ENCODE measurements at places on chromosomes 1 and 21.
A peak's percentile ranks its signal among the peaks of the same experiment; 100 is the strongest.

DNA sequence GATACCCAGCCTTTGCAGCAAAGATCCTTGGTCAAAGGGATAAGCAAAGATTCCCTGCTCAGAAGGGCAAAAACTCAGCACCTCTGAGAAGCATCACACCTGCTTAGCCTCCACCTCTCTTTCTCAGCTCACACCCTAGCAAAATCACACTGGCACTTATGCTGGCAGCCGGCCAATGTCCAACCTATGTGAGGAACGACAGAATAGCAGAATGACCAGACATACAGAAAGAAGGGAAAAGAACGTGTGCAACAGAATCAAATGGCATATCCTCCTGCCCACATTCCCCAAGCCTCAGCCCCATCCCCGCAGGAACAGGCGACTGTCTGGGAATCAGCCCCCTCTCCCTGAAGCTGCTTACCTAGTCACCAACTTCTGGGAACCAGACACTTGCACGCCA, 664 bp upstream of the ADORA3 start:
- DNase-seq = no peak

DNA sequence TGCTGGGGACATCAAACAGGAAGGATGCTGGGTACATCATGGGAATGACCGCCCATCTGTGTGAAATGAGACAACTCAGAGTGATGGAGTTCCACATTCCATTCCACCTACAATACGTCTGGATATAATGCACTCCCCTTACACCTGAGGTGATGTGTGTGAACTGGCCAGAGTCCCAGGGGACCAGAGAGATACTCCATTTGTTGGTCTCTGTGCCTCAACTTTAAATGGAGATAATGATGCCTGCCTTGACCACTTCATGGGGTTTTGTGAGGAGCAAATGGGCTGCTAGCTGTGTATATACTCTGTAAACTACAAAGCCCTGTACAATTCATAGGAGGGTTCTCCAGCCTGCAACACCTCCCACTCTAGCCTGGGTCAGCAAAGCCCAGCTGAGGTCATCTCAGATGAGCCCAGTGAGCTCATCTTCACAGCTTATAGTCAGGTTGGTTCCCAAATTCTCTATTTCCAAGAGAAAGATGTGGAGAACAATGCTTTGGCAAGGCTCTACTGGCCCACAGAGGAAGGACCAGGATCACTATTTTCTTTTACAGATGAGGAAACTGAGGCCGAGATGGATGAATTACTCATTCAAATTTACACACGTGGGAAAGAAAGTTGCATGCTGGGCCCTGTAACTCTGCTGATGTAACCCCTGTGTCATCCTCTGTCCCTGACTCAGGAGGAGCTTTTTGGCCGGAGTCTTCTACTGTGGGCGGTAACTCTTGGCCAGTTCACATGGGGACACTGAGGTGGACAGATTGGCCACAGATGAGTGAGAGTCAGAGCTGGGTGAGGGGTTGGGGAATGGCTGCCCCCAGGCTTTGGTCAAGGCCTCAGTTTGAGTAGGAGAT, 105.6 kb upstream of the GCLM start:
- DNase-seq = no peak

- DNase-seq = peak; percentile 72
Observed at GRCh38 chr1:212514782-212515181, 82.1 kb downstream of the NENF start.

- no peak for DNase-seq
Observed at GRCh38 chr1:107704911-107705310, 260.1 kb downstream of the VAV3 start.

- DNase-seq = peak; percentile 23
Observed at GRCh38 chr1:224852901-224853568, 76.4 kb upstream of the DNAH14 start.

- DNase-seq = no peak
Observed at GRCh38 chr1:85838238-85838637, 130.0 kb upstream of the ZNHIT6 start.

GRCh38 chr1:205354259-205355074, 2.3 kb downstream of the KLHDC8A start:
- no peak for DNase-seq
